Urinary bladder (tissue), 4 donors: ENCODE measurements at places on chromosomes 4 and X. TPM values are rescaled to one million over a fixed set of nuclear protein-coding genes. Genes with fewer than 3 reads are reported as not detected.
A peak's percentile ranks its signal among the peaks of the same experiment; 100 is the strongest.

HS6ST2 gene
- total RNA-seq: 8.6 TPM

GRCh38 chr4:47720787-47721186, 117.1 kb downstream of the CORIN start:
- DNase-seq: no peak

DNA sequence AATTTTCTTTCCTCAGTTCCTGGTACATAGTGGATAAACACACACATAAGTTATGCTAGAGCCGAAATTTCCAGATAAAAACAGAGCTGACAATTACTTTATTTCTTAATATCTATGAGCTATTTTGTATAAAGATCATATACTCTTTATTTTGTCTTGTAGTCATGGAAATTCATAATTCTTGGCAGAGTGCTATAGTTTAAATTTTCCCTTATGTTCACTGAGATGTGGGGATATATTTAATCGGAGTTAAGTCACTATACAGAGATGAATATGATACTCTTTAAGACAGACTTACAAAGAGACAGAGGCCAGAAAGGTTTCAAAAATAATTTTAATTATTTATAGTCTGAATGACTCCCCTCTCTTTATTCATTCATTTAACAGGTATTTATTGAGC, 89.7 kb downstream of the PPEF1 start:
- DNase-seq: no peak

PNCK gene
- 10.3 TPM for total RNA-seq

- no peak for DNase-seq
Observed at GRCh38 chr4:42566835-42567234, 90.1 kb downstream of the ATP8A1 start.

- DNase-seq: no peak
Observed at GRCh38 chr4:127018381-127018780, 614.4 kb upstream of the INTU start.

DNA sequence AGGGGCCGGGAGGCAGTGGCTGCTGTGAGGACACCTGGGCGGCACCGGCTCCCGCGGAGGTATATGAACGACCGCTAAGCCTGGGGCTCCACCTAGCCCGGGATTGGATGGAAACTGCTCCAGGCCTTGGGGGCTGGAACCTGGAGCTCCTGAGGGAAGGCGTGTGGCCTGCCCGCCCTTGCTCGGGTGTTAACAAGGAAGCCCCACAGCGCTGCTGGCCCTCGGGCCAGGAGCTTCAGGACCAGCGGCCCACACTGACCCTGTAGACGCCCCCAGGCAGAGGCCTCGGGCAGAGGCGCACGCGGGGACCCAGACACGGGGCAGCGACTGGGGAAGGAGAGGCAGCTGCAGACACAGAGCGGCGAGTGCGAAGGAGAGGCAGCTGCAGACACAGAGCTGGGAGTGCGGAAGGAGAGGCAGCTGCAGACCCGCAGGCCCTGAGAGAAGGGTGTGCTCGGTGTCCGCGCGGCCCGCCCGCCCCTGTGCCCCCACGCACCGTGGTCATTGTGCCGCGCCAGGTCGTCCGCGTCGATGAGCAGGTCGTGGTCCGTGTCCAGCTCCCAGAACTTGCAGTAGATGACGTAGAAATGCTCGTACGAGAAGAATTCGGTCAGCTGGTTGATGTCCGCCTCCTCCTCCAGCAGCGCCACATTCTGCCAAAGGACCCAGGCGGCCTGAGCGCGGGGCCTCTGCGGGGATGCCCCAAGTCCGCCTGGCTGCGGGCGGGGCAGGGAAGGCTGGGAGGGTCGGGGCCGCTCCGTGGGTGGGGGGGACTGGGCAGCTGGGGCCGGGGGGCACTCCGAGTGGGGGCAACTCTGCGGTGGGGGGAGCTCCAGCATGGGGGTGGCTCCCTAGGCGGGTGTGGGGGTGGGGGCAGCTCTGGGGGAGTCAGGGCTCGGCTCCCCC, 26.7 kb upstream of the GTPBP6 start:
- DNase-seq: no peak

CT45A3 gene
- not detected for total RNA-seq

- DNase-seq: no peak
Observed at GRCh38 chrX:148562846-148563245, 62.4 kb downstream of the AFF2 start.

GRCh38 chrX:133726211-133726630, 259.2 kb downstream of the GPC3 start:
- no peak for DNase-seq

DNA sequence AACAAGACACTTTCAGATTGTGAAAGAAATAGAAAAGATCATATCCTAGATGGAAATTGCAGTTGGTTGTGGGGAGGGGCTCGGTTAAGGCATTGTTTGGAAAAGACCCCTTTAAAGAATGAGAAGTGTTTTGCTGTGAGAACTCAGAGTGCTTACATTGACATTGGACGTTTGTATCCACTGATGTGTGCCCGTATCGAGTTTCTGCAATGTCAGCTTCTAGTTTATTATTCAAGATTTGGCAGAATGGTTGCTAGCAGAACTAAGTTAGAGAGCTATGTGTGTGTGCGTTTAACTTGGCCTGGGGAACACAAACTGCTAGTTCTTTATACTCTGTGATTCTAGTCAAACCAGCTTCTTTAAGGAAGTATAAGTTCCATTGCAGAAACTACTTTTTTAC, 2702.5 kb downstream of the PCDH7 start:
- DNase-seq: no peak

CLDN22 gene
- total RNA-seq: not detected

GRCh38 chr4:23697001-23697528, 192.8 kb downstream of the PPARGC1A start:
- no peak for DNase-seq

MAGEA4 gene
- total RNA-seq: not detected

TBC1D1 gene
- total RNA-seq: 115 TPM

YIPF6 gene
- total RNA-seq: 38.3 TPM

DNA sequence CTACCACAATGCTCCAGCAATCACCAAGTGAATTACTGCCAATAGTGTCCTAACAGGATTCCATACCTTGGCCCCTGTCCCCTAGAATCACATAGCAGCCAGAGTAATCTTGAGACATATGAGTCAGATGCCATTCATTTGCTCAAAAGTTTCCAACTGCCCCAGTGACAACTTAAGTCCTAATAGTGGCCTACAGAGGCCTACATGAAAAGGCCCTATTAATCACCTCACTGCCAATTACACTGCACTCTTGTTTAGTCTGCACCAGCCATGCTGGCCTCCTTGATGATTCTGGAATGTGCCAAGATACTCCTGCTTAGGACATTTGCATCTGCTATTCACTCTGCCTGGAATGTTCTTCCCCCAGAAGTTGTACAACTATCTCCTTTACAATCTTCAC, 130.7 kb downstream of the NR3C2 start:
- DNase-seq: no peak

GRCh38 chrX:153633607-153634180, 13.3 kb upstream of the DUSP9 start:
- no peak for DNase-seq

- DNase-seq: peak; percentile 67
Observed at GRCh38 chr4:80154545-80154933, 42.8 kb upstream of the PRDM8 start.

GRCh38 chrX:153502796-153503195, 8.0 kb downstream of the BGN start:
- DNase-seq: no peak

DNA sequence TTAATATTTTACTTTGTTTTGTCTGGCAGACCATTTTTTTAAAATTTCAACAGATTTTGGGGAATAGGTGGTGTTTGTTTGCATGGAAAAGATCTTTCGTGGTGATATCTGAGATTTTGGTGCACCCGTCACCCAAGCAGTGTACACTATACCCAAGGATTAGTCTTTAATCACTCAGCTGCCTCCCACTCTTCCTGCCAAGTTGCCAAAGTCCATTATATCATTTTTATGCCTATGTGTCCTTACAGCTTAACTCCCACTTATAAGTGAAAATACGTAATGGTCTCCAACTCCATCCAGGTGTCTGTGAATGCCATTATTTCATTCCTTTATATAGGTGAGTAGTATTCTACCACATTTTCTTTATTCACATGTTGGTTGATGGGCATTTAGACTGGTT, 281.7 kb upstream of the GK2 start:
- DNase-seq: no peak

SYN1 gene
- total RNA-seq: 0.63 TPM

TLR2 gene
- 13.3 TPM for total RNA-seq

KLF8 gene
- total RNA-seq: 9.6 TPM

SMIM10L2A gene
- total RNA-seq: 0.85 TPM

REPS2 gene
- 15.6 TPM for total RNA-seq

- no peak for DNase-seq
Observed at GRCh38 chr4:169215656-169216055, 55.1 kb downstream of the SH3RF1 start.

DNA sequence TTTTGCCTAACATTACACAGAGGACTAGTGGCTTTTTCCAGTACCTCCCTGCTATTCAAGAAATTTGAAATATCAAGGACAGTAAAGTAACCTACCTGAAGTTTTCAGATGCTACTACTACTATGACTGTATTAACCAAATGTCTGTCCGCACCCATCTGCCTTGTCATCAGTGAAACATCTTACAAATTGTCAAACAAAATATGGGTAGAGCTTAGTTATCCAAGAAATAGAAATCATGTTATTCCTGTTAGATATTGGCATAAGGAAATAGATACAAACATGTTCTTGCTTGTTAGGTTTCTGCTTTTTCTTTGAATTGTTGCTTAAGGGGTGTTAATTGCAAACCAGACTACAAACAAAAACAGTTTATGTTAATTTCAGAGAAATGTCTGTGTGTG, 63.9 kb downstream of the PLS3 start:
- no peak for DNase-seq

DNA sequence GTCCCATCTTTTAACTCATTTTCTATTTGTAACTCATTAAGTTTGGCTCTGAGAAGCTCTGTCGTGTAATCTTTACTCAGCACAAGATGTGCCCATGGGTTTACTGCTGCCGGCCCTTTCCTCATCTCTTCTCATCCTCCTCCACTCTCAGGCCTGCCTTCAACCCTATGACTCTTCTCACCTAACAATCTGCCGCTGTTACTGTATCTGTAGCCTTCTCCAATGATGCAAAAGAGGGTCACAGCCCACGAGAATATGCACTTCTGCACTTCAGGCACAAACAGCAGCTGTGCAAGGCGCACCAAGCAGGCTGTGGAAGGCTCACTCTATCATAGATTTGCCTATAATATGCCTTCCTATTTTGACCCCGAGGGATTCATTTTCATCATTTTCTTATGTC, 546.5 kb upstream of the GALNTL6 start:
- DNase-seq: no peak

- no peak for DNase-seq
Observed at GRCh38 chr4:2330091-2331042, 68.5 kb upstream of the MXD4 start.

GRCh38 chr4:85221606-85222005, 253.3 kb upstream of the ARHGAP24 start:
- DNase-seq: no peak

ENAM gene
- total RNA-seq: 0.32 TPM

POLR2B gene
- 154 TPM for total RNA-seq

- no peak for DNase-seq
Observed at GRCh38 chr4:85717351-85717750, 242.4 kb downstream of the ARHGAP24 start.

DNA sequence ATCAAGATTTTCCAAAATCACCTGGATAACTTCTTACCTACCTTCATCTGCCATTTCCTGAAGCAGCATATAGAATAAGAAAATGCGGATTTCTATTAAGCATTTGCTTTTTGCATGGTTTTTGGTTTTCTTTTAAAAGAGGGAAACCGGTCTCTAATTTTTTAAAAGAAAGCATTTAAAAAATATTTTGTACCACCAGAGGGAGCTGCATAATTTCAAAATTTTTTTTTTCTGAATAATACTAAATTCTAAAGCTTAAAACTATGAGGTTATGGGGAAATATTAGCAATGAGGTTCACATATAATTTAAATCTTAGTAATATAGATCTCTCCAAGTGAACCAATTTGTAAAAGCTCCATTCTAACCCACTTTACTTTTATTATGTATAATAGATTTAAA, 137.7 kb upstream of the TENT5D start:
- DNase-seq: no peak

DNA sequence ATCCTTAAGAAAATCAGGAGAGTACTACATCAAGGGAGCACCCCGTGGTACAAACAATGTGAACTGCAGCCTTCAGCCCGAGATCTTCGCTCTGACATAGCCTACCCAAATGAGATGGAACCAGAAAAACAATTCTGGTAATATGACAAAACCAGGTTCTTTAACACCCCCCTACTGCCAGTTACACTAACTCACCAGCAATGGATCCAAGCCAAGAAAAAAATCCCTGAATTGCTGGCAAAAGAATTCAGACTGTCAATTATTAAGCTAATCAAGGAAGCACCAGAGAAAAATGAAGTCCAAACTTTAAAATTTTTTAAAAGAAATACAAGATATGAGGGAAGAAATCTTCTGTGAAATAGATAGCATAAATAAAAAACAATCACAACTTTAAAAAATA, 101.7 kb upstream of the KLF8 start:
- DNase-seq: no peak

GRCh38 chr4:70269674-70270073, 27.3 kb downstream of the CSN3 start:
- no peak for DNase-seq

SLITRK2 gene
- total RNA-seq: 1.5 TPM

- DNase-seq: no peak
Observed at GRCh38 chrX:39749728-39750127, 348.0 kb downstream of the BCOR start.

RBMXL3 gene
- total RNA-seq: not detected

MFAP3L gene
- 13.6 TPM for total RNA-seq

GYPA gene
- 7.8 TPM for total RNA-seq

KDR gene
- total RNA-seq: 68.6 TPM

- DNase-seq: no peak
Observed at GRCh38 chr4:34181891-34182290, 2062.4 kb downstream of the ARAP2 start.

CXorf49 gene
- not detected for total RNA-seq

DNA sequence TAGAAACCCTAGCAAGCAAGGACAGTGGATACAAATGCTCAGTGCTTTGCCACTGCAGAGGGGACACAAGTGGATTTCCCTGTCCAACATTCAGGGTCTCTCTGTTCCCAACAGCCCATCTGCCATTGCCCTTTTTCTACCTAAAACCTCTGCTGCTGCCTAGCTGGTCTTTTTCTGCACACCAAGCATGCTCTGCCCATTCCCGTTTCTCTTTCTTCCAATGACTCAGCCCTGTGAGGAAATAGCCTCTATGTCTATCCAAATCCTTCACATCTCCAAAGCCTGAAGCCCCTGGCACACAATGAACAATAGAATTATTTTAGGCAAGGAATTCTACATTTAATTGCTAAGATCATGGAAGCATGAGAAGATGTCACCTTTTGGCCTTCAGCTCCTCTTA, 5.7 kb upstream of the AMELX start:
- DNase-seq: no peak

GRCh38 chr4:128332081-128332480, 44.5 kb upstream of the PGRMC2 start:
- DNase-seq: no peak

DNA sequence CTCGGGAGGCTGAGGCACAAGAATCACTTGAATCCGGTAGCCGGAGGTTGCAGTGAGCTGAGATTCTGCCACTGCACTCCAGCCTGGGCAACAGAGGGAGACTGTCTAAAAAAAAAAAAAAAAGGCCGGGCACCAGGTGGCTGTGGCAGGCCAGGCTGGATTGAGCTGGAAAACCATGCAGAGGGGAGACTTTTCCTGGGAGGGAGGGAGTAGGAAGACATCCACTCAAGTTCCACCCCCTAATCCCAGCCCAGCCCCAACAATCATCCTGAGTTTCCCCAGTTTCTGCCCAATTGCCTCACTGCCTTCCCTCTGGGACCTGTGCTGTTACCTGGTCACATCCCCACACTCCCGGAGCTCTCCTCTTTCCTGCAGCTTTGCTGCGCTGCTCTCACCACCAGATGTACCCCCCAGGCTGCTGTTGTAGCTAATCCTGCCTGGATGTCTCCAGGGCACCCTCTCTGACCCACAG, 9.0 kb upstream of the TSPYL2 start:
- no peak for DNase-seq

FMR1NB gene
- total RNA-seq: not detected
